ENCODE measurements at places on chromosomes 13 and 19. TPM values are rescaled to one million over a fixed set of nuclear protein-coding genes. Genes with fewer than 3 reads are reported as not detected.

The POLR2E gene
- 55.5 TPM for total RNA-seq

The ZNF829 gene
- 2.8 TPM for total RNA-seq

The CEACAM7 gene
- not detected for total RNA-seq

The CYP2F1 gene
- total RNA-seq, result not detected

The SIGLEC12 gene
- total RNA-seq, result not detected

The ZSCAN18 gene
- 51.6 TPM for total RNA-seq

The RNF17 gene
- not detected for total RNA-seq

The MUC16 gene
- not detected for total RNA-seq

The SULT2B1 gene
- total RNA-seq, result not detected

The CRX gene
- total RNA-seq, result not detected

The ZNF93 gene
- 3.8 TPM for total RNA-seq

The IGFL3 gene
- not detected for total RNA-seq

The RFPL4A gene
- total RNA-seq, result not detected

The PKN1 gene
- total RNA-seq, result 125 TPM

The AP1M2 gene
- not detected for total RNA-seq

The PTPRS gene
- total RNA-seq, result 136 TPM

The KIR2DL4 gene
- not detected for total RNA-seq

The CD79A gene
- total RNA-seq, result under 0.01 TPM

The NAPSA gene
- total RNA-seq, result under 0.01 TPM

The PDX1 gene
- total RNA-seq, result not detected

The ZNF91 gene
- 15.7 TPM for total RNA-seq
